CD4-positive, alpha-beta T cell treated with Interleukin-1 beta for 1 hour (primary cell): ENCODE measurements at places on chromosomes 1 and 21.

- no peak for DNase-seq
Measured at GRCh38 chr1:211959680-211960079, 75.7 kb downstream of the INTS7 start.

DNA sequence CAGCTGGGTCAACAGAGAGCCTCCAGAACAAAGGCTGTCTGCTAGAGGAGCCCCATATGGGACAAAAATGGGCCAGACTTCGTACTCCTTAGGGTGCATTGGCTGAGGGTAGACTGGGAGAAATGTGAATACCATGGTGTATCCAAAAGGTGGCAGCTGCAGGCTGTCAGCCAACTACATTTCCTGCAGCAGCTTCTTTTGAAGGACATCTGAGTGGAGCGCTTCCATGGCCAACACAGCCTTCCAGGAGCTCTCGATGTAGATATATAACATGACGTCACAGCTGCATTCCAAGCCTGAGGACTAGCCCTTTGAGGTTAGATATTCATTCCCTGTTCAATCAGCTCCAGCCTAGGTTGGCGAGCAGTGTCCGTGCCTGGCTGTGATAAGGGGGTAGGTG is 107.7 kb downstream of the MAB21L3 start:
- DNase-seq, result no peak

GRCh38 chr1:230578616-230579015 is 63.7 kb upstream of the COG2 start:
- no peak for DNase-seq

DNA sequence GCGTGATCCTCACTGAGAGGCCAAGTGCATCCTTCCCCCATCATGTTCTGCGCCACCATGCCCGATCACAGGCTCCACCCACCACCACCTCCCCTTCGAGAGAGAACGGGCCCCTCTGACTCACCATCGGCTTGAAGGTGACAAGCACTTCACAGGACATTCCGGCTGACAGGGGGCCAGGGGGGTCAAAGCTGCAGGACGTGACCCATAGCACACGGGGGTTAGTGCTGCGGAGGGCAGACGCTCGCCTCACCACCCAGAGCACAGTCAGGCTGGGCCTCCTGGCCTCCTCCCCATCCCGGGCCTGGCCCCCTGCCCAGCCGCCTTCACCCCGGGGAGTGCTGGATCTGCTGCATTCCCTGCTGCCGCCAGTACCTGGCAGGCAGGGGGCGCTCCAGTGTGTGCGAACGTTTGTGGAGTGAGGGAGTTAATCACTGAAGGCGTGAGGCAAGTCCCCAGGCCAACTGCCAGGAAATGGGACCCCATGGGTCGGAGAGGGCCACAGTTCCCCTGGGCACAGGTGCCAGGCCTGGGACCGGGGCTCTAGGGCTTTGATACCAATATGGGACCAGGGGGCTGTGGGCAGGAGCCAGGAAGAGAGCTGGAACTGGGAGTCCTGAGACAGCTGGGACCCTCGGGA is 40.9 kb upstream of the TMEM52 start:
- peak; percentile 51 for DNase-seq

GRCh38 chr21:33973268-33973667 is 57.7 kb upstream of the ATP5PO start:
- no peak for DNase-seq

- no peak for DNase-seq
Measured at GRCh38 chr1:183200451-183200850, 14.4 kb downstream of the LAMC2 start.

DNA sequence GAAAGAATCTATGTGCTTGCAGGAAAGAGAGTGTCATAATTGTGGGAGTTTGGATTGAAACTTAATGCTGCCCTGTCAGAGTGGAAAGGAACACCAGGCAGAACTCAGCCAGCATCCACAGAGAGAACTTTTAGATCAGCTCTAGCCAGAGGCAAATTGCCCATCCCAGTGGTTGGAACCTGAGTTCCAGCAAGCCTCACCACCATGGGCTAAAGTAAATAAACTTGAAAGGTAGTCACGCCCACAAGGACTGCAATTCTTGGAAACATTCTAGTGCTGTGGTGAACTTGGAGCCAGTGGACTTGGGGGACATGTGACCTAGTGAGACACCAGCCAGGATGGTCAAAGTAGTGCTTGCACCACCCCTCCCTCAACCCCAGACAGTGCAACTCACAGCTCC is 571.6 kb downstream of the LRRIQ3 start:
- DNase-seq, result no peak

- no peak for DNase-seq
Measured at GRCh38 chr21:39003982-39004633, 179.1 kb downstream of the PSMG1 start.

- DNase-seq, result peak; percentile 92
Measured at GRCh38 chr1:109075531-109076490, at the start of gene TAF13. Gene TAF13 (minus strand): TSS chr1:109076003. CDS start chr1:109075947, 56 bp downstream.
